ENCODE measurements at places on chromosomes 3 and 15.

- no peak for DNase-seq
These were observed 245.0 kb upstream of the TOPAZ1 start for GRCh38 chr3:43996379-43997301.

DNA sequence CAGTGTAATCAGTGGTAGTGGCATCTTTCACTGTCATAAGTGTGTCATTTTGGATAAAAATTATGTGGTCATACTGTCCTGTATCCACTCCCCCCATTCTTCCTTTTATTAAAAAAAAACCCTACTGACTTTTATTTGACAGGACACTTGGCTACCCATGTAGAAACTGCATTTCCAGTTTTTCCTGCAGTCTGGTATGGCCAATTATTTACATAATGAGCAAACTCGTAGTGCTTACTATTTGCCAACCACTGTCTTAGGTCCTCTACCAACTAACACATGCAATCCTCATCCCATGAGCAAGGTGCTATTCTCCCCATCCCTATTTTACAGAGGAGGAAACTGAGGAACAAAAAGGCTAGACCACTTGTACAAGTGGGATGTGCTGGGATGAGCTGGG is 129.1 kb downstream of the MECOM start:
- no peak for DNase-seq

- no peak for DNase-seq
These were observed 534.1 kb downstream of the TUSC7 start for GRCh38 chr3:117243657-117244056.

- no peak for DNase-seq
These were observed 1127.8 kb downstream of the TUSC7 start for GRCh38 chr3:117837391-117837790.

DNA sequence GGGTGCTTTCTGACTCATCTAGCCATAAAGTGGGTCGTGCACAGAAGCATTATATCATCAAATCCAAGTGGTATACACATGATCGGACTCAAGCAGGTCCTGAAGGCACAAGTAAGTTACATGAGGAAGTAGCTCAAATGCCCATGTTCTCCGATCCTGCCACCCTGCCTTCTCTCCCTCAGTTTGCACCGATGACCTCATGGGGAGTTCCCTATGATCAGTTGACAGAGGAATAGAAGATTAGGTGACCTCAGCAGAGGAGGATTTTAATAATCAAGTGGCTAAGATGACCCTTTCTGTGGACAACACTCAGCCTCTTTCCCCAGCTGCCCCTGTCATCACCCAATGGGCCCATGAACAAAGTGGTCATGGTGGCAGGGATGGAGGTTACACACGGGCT is 149.5 kb downstream of the TBC1D5 start:
- DNase-seq, result no peak

DNA sequence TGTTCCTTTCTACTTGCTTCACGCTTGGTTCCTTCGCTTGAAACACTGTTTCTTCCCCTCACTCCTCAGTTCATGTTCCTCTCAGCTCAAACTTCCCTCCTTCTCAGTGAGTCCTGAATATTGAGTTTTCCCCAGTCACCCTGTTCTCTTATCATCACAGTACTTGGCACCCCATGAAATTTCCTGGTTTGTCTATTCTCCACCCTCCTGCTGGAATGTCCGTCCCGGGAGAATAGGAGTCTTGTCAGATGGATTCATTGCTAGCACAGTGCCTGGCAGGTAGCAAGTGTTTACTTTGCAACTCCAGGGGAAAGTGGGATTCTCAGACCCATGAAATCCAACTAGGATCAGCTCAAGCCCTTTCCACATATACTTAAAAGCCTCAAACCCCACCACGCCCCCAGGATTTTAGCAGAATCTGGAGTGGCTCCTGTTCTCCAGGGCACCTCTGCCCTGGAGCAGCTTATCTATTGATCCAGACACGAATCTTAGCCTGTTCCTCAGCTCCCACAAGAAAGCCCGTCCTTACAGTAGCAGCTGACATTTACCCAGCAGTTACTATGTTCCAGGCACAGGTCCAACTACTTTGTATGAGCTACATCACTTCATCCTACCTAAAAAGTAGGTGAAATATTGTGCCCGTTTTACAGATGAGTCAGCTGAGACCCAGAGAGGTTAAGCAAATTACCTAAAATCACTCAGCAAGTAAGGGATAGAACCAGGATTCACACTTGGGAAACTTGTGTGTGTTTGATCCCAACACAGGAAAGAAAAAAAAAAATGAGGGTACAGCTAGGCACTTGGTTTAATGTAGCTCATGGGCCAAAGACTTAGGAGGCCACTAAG is 36.8 kb upstream of the MAP3K13 start:
- no peak for DNase-seq

DNA sequence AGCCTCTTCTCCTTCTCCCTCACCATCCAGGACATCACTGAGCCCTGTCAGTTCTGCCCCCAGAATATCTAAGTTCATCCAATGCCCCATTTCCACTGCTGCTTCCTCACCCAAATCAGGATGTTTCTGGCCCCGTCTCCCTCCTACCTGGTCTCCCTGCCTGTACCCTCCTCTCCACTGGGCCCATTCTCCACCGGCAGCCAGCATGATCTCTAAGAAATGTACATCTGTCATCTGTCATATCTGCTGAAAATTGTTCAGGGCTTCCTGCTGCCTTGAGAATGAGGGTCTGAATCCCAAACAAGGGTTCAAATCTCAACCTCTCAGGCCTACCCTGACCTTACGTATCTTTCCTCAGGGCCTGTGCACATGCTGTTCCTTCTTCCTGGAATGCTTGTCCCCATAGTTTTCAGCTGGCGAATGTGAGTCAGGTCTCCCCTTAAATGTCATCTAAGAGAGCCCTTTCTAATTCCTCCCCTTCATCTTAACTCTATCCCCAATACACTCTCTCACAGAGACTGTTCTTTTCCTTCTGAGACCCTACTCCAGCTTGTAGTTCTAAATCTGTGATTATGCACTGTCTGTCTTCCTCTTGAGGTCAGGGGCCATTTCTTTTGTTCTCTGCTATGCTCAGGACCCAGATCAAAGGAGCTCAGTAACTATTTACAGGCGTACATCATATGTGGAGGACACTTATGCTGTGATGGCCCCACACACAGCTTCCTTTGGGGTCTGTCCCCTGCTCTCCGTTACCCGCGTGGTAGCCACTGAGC is 40.8 kb downstream of the SMAD3 start:
- DNase-seq, result no peak

- DNase-seq, result no peak
These were observed 7.3 kb downstream of the KIF23 start for GRCh38 chr15:69421498-69421897.

DNA sequence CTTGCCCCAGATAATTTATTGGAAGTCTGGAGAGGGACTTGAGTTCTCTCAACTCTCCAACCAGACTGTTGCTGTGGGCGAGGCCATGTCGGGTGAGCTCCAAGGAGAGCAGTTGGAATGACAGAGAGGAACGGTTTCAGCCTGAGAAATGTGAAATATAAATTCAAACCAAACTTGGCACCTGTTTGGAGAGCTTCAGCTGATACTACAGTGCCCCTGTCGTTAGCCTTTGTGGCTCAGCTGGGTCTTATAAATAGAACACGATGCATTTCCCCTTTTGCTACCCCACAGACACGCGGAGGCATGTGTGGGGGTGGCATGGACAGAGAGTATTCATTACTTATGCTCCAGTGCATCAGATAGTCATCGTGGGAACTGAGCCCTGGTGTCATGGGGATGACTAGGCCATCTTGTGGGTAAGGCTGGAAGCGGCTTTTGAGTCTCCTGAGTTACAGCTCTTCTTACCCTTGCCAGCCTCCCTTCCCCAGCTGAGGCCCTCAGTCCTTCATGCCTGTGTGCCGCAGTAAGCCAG is 15.6 kb downstream of the SMAD3 start:
- DNase-seq, result no peak

DNA sequence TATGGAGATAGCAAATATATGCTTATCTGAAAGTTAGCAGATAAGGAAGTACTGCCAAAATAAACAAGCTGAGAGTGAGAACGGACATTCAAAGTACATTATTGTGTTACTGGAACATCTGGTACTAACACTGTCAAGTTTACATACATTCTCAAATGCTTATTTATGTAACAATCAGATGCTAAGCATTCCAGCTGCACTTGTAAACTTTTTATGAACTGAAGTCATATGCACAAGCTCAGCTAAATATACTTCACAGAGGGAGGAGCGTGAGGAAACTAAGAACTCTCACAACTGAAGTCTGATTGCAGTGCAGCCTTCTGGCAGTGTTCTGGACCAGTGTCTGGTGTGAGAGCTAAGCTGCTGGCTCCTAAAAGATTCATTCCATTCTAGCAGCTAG is 223.7 kb upstream of the NANOGP8 start:
- DNase-seq, result no peak

Data from stimulated activated CD4-positive, alpha-beta T cell treated with anti-CD3 and anti-CD28 coated beads, TNF-alpha, amount 100 ng/mL, for 4 hours (primary cell).